ENCODE measurements at places on chromosomes 12 and 14.

DNA sequence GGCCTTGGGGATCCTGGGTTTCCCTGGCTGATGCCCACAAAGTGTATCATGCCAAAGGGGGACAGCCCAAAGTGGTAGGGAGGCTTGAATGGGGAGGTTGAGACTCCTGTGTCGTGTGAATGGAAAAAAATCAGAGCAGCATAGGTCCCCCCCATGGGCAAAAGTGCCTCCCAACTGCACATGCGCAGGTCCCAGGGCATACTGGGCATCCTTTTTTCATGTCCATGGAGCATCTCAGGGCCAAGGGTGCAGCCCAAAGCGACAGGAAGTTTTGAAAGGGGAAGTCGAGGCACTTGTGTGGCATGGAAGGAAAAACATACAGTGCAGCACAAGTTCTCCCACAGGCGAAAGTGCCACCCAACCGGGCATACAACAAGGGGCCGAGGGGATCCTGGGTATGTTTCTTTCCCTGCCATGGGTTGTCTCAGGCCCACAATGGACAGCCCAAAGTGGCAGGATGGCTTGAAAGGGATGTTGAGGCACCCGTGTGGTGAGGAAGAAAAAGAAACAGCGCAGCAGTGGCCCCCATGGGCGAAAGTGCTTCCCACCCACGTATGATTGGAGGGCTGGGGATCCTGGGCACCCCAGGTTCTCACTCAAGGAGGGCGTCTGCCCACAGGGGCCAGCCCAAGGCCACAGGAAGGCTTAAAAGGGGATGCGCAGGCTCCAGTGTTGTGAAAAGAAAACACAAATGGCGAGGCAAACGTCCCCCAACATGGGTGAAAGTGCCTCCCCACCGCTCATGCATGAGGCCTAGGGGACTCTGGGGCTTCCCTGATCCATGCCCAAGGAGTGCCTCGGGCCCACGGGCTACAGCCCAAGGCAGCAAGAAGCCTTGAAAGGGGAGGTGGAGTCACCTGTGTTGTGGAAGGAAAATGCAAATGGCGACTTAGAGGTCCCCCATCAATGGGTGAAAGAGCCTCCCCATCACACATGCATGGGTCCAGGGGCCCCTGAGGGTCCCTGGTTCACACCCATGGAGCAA, 573.7 kb downstream of the ALG10 start:
- DNase-seq, result no peak

GRCh38 chr14:90023176-90023896, 38.5 kb upstream of the KCNK13 start:
- DNase-seq, result no peak

DNA sequence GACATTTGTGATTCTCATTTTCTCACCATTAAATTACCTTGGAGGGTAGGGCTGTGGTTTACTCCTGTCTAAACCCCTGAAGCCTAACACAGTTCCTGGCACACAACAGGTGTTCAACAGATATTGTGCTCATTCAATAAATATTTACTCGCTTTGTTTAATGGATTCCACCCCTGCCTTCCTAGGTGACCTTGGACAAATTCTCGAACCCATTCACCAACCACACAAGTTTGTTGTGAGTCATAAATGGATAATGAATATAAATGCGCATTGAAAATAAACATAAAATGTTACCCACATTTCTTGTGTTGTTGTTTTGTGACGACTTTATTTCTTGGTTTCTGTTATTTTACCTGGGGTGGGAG, 362 bp upstream of the TSFM start:
- DNase-seq, result no peak

DNA sequence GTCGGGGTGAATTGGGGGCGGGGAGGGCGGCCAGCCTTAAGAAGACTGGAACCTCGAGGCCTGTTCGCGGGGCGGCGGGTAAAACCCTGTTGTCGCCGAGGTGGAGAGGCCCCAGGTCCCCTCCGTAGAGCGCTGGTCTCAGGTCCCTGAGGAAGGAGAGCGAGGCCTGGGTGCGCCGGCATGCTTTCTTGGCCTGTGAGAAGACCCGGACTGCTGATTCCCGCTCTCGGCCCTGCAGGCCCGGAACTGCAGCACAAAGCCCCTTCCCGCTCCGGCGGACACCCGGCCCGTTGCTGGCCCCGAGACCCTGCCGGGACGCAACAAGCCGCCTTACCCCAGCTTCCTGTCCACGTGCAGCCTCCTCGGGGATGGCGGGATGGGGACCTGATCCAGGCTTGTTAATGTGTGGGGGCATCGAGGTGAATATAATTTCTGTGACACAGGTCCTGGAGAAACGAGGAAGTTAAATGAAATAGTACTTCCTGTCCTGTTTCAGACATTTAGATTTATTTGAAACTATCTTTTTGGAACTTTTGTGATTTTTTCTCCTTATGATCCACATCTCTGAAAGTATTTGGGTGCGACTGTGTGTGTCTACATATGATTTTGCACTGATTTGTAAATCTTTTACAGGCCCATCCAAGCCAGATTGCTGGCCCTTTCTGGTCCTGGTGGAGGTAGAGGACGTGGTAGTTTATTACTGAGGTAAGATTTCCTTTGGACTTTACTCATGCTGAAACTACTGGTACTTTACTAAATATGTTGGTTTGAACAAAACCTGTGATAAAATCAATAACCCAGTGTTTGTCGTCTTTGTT, 600 bp downstream of the PNN start:
- peak; percentile 21 for DNase-seq

DNA sequence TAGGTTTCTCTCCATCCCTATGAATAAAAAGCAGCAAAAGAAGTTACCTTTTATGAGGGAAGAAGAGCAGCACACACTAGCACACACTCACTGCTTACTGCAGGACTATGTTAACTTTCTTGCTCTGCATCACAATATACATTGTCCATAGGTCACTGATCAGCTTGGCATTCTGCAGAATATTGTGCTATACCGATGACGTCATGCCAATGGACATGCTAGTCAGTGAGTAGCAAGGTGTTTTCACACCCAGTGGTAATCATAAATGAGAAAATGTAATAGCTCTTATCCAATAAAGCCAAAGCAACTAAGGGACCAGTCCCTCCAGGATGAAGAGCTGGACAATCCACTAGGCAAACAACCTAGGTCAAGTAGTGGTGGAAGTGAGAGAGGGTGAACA, 16.7 kb upstream of the ZDHHC17 start:
- no peak for DNase-seq

- no peak for DNase-seq
Observed at GRCh38 chr12:90098132-90098779, 389.6 kb upstream of the ATP2B1 start.

GRCh38 chr12:95830335-95831089, 28.2 kb upstream of the SNRPF start:
- no peak for DNase-seq

- DNase-seq, result no peak
Observed at GRCh38 chr12:98374007-98374406, 141.4 kb upstream of the TMPO start.

DNA sequence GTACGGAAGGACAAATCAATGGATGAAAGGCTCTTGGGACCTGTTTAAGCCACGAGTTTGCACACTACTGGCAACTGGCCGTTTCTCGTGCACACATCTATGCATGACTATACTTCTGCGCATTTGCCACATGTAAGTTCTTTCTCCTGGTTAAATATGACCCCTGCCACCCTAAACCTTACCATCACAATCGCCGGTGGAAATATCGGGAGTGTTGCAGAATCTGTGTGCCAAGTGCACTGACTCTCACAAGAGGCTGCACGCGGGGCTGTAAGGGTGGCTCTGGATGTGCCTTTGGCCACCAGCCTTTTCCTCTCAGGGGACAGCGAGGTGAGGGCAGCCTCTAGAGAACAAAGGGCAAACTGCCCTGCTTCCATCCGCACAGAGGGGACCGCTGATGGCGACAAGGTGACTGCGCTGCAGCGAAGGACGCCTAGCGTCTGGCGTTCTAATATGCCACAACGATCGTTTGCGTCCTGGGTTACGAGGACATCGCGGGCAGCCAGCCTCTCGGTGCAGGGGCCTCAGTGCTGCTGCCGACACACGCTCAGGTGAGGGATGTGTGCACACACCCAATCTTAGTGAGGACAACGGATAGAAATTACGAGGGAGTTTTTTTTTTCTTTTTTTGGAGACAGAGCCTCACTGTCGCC, 232.2 kb downstream of the PCNX1 start:
- no peak for DNase-seq

DNA sequence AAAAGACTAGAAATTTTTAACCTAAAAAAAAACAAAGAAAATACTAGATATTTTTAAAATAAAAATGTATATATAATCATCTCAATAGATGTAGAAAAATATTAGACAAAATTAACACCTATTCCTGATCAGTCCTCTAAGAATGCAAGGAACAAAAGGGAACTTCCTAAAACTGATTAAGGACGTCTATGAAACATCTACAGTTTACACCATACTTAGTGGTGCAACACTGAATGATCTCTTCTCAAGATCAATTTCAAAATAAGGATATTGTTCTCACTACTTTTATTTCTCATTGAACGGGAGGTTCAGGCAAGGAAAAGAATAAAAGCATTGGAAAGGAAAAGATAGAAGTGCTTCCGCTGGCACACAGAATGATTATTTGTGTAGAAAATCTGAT, 16.0 kb downstream of the OLR1 start:
- DNase-seq, result no peak

- DNase-seq, result no peak
Observed at GRCh38 chr12:22238211-22238610, 96.3 kb downstream of the ST8SIA1 start.

DNA sequence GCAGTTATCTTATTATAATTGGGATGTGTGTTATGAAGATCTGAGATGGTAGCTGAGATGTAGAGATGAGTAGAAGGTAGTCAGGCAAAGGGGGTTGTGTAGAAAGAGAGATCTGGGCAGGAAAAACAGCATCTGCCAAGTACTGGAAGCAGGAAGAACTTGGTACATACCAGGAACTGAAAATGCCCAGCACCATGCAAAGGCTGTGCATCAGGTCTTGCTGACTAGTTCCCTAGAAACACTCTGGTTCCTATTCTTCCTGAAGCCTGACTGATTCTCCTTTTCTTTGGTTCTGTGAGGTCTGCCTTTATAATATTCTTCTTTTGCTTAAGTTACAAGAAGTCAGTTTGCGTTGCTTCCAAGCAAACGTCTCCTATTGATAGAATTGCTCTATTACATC, 6.7 kb upstream of the NFATC4 start:
- no peak for DNase-seq

- DNase-seq, result no peak
Observed at GRCh38 chr12:55051197-55051947, 31.6 kb downstream of the NEUROD4 start.

GRCh38 chr12:110501399-110501751, 536 bp downstream of the VPS29 start:
- DNase-seq, result no peak

DNA sequence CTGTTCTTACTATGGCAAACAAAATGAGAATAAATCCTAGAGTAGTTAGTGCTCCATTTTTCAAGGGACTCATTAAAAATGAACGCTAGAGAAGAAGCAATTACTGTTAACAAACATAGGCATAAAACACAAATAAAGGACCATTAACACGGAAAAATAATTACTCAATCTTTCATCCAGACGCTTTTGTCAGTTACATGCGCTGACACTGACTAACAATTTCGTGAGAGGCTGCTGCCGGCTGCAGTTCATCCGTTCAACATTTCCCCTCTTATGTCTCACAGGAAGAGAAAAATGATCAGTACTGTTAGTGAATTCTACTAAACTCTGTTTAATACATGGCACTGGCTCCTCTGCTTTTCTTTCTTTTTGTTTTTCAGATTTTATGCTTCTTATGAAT, 472.7 kb upstream of the FLRT2 start:
- DNase-seq, result no peak

DNA sequence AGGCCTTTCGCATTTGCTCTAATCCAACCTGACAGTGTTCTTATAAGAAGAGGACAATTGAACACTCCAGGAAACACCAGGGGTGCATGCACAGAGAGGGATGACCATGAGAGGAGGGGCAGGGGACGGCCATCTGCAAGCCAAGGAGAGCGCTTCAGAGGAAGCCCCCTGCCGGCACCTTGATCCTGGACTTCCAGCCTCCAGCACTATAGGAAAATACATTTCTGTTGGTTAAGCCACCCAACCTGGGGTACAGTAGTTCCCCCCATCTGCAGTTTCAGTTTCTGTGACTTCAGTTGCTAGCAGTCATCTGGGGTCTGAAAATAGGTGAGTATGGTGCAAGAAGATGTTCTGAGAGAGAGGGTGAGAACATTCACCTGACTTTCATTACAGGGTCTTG, 64.7 kb downstream of the CLMN start:
- no peak for DNase-seq

DNA sequence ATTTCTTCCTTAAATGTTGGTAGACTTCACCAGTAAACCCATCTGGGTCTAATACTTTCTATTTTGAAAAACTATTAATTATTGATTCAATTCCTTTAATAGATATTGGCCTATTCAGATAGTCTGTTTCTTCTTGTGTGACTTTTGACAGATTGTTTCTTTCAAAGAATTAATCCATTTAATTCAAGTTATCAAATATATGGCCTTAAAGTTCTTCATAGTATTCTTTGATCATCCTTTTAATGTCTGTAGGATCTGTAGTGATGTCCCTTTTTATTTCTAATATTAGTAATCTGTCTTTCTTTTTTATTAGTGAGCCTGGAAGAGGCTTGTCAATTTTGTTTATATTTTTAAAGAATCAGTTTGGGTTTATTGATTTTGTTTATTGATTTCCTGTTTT, 190.0 kb downstream of the SLC38A4 start:
- no peak for DNase-seq

GRCh38 chr14:75909630-75910029, 72.2 kb downstream of the TGFB3 start:
- no peak for DNase-seq

GRCh38 chr12:83864054-83864453, 1048.5 kb downstream of the SLC6A15 start:
- DNase-seq, result no peak

GRCh38 chr12:87157791-87158190, 871.4 kb downstream of the C12orf50 start:
- DNase-seq, result no peak

- DNase-seq, result no peak
Observed at GRCh38 chr14:99792210-99792535, 1.0 kb upstream of the EML1 start.

DNA sequence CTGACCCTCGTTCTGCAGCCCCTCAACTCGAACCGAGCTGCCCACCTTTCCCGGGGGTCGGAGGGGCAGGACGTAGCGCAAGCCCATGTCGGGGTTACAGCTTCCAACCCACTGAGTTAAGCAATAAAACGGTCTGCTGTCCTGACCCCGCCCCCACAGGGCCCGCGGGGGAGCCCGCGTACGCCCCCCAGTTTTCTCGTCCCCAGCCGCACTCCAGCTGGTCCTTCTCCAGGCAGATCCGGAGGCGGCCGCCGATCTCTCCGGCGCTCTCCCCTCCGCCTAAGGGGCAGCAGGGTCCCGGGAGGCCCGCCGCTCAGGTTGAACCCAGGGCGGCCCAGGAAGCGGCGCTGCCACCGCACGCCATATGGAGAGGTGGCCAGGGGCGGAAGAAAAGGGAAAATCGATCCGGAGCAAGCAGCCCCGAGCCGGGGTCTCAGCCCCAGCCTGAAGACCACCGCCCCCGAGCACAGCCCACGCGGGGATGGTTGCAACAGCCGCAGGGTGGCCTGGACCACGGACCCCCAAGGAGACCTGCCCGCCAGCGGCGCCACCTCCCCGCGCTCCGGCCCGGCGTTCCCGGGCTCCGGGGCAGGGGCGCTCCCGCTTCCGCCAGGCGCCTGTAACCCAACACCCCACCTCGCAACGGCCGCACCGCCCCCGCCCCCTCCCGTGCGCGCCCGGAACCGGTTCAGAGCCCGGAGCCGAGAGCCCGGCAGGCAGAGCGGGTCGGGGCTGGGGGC, 760 bp downstream of the ACTN1 start:
- peak; percentile 35 for DNase-seq

- no peak for DNase-seq
Observed at GRCh38 chr12:107127482-107128430, 34.4 kb upstream of the CRY1 start.

- peak; percentile 35 for DNase-seq
Observed at GRCh38 chr12:57089271-57090245, 644 bp downstream of the NAB2 start.

Data from stimulated activated CD8-positive, alpha-beta memory T cell treated with anti-CD3 and anti-CD28 coated beads, Interleukin-4, amount 100 ng/mL, for 24 hours (primary cell).